ENCODE measurements at places on chromosomes 2 and 18.
A peak's percentile ranks its signal among the peaks of the same experiment; 100 is the strongest.

DNA sequence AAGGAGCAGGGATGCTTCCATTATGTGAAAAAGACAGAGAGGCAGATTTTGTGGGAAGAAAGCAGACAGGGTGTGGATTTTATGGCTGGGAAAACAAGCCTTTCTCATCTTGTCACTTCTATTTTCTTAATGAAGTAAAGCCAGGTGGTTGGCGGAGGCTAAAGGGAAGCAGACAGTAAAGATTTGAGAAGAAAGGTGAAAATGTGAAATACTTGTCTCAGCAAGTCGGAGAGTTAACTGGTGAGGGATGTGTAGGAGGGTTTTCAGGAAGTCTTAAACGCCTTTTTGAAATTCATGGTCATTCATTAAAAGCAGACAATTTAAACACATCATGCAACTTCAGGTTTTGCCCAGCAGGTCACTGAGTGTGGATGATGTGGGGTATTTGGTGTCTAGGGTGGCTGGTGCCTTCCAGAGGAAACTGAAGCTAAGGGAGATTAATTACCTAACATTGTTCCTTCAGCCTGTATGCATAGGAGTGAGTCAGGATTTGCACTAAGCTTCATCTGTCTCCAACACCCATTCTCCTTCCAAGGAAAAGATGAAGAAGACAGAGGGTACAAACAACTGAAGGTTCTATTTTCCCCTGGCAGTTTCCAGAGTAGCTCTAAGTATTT is 20.7 kb downstream of the SLC14A2 start:
- DNase-seq, result no peak

DNA sequence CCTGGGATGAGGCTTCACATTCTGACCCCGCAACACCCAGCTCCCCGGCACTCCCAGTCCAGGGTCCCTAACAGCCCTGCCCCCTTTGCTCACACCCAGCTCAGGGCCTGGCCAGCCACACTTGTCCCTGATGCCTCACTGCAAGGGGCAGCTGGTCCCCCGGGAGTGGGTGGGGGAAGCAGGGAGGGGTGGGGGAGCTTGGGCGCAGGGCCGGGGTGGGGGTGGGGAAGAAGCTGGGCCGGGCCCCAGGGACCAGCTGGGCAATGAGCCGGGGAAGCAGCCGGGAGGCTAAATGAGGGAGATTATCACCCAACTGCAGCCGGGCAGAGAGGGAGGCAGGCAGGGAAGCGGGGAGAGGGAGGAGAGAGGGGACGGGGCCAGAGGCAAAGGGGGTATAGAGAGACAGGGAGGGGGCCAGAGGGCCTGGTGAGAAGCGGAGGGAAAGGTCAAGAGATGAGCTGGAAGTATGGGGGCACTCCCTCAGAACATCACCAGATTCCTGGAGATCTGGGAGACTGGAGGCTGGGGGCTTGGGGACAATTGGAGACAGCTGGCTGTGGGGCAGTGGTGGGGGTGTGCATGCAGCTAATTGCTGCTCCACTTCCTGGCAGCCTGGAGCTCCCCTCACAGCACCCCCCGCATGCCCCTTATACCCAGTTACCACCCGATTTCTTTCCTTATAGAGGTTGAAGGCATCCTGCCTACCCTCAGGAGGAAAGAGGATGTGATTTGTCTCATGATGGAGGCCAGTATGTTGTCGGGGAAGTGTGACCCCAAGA is 2.5 kb upstream of the ASIC4 start:
- DNase-seq, result peak; percentile 43

DNA sequence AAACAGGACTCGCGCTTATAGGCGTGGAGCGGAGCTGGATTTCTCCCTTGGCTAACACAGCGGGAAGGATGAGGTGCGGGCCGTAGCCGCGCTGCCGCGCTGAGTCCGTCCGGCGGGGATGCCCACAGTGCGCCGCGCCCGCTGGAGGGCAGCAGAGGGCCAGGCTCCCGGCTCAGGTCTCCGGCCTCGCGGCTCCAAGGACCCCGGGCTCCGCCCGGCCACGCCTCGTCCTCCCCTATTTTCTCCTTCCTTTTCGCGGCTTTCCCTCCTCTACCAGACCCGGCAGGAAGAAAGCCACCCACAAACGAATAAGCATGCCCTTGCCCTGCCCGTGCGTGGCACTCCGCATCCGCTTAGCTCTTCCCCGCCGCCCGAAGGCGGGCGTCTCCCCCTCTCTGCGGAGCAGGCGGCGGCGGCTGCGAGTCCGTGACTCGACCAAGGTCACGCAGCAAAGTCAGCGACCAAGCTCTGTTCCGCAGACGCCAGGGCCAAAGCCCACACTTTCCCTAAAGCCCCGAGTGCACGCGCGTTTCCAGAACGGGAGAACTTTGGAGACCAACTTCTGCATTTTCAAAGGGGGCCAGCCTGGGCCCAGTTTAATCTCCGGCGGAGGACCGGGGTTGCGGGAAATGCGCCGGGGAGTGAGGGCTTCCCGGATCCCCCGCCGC is 48.5 kb downstream of the KCNIP3 start:
- DNase-seq, result peak; percentile 97

DNA sequence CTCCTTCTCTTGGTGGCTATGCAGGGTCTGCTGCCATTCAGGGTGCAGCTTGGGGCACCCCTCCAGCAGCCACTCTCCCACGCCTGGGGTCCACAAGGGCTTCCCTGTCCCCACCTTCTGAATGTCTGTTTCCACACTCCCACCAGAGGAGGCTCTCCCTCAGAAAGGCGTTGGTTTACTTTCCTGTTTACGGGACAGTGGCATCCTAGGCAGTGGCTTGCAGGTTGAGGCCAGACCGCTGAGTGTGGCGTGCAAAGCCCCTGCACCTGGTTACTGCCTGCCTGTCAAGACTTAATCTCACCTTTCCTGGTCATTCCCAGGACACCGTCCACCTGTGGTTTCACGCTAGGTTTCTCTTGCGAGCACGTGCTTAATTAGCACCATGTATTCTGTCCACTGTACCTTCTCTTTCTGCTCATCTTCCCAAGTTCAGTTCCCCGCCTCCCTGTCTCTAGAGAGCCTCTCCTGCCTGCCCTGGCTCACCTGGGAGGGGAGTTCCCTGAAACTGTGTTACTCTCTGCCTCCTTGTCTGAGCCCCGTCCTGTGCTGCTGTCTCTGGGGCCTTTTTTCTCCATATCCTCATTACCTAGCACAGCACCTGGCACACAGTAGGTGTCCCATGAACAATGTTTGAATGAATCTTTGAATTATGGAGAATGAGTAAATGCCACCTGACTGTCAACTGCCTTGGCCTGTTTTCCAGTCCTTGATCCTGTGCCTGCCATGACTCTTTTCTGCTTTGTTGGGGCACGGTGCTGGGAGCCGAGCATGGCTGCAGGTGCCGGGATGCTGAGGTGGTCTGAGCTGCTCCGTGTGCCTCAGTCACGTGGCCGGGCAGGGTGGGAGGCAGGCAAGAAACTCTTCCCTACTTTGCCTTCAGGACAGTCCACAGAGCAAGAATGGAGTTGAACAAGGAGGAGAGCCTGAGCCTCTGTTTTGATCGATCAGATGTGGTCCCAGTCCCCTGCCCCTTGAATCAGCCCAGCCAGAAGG is 56.4 kb downstream of the ARHGEF4 start:
- DNase-seq, result no peak

DNA sequence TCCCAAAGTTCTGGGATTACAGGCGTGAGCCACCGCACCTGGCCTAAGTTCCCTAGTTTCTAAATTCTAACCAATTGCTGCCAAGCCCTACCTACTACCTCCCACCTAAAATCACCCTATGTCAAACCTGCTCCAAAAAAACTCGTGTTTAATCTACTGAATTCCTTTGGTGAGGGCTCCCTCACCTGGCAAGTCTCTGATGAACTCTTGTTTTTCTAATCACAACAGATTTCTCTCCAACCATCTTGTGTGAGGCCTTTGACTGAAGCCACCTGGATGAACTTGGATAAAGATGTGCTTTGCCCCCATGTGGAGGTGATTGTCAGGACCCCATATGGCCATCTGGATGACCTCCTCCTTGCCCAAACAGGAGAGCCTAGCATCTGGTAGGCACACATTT is 17.4 kb upstream of the SLC35G4 start:
- no peak for DNase-seq

- no peak for DNase-seq
These were observed 274.5 kb downstream of the MYT1L start for GRCh38 chr2:2056531-2056930.

DNA sequence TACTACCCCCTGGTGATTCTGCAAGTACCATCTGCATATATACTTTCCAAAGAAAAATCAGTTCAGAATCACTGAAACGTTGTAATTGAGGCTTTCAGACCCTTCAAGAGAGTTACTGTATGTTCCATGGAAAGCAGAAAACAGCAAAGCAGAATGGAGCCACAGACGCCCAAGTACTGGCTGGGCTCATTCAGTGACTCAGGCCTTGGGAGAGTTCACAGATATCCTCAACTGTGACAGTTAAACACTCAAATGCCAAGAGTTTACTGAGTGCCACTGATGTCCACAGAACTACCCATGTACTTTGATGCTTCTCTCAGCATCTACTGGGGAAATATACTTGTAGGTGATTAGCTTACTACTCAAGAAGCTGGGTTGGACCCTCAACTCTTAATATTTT is 303.4 kb downstream of the TCF4 start:
- DNase-seq, result no peak

DNA sequence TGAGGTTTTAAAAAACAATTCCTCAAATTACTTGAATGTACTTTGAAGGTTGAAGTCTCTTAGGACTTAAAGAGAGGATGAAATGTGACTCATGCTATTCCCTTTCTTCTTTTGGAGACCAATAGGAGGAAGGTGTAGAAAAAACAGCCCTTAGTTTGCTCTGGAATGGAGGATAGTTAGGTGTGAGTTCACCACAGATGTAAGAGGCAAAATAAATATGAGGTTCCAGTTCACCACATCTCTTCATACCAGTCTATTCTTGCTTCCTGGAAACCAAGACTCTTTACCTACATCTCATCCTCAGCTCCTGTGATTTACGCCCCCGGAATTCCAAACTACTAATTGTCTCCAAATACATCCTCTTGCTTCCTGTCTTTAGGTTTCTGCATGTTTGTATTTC is 77.5 kb upstream of the TTC21B start:
- no peak for DNase-seq

DNA sequence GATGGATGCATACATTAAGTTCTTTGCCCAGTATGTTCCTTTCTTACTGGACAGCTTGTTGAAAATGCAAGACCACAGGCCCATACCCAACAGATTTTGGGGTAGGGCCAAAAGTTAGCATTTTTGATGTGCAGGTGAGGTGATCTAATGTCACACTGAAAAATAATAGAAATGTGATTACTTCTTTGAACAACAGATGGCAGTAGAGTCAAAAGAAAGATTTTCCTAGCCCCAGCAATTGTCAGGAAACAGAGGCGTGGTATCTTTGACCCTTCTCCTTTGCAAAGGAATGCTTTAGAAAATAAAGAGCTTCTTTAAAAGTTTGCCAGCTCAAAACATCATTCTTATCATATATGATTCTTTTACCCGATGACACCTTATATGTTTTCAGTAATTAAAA is 343.6 kb upstream of the SYT4 start:
- DNase-seq, result peak; percentile 33

DNA sequence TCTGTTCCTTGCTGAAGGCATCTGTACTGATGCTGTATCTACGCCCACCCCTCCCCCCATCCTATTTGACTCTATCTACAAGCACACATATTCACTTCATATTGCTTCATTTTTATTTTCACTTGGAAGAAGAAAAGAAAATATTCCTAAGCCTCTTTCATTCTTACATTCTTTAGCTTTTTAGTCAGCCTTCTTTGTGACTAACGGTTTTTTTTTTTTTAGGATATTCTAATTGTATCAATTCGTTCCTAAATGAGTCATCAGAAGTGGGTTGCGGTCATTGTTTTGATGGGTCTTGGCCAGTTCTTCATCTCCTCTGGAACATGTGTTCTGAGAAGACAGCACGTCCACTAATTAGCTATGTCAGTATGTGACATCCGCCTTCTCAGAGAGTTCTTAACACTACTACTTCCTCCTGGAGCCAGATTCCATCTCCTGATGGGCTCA is 88.7 kb downstream of the MYO1B start:
- DNase-seq, result peak; percentile 83

DNA sequence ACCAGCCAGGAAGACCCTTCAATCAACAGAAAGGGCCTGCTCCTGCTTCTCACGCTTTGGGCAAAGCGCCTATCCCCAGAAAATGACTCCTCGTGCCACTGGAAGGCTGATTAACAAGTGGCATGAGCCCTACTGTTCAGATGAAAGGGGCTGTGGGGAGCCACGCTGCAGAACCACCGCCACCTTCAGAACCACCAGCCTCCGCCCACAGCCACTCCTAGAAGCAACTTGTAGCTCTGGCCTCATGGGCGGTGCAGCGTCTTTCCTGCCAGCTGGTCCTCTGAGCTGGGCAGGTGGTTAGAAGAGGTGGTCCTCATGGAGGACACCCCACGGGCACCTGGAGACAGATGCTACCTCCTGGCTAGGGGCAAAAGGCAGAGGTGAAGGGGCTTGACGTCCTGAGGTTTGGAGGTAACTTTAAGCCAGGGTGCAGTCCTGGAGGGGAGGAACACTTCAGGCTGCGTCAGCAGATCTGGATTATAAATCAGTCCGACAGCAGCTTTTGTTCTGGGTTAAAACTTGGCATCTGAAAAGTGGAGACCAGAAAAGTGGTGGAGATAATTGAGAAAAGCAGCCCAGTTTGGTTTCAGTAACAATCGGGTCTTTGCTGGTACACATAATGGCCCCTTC is 861 bp upstream of the SEMA4C start:
- no peak for DNase-seq

- DNase-seq, result no peak
These were observed 116.9 kb downstream of the TMEM131 start for GRCh38 chr2:97878865-97879264.

DNA sequence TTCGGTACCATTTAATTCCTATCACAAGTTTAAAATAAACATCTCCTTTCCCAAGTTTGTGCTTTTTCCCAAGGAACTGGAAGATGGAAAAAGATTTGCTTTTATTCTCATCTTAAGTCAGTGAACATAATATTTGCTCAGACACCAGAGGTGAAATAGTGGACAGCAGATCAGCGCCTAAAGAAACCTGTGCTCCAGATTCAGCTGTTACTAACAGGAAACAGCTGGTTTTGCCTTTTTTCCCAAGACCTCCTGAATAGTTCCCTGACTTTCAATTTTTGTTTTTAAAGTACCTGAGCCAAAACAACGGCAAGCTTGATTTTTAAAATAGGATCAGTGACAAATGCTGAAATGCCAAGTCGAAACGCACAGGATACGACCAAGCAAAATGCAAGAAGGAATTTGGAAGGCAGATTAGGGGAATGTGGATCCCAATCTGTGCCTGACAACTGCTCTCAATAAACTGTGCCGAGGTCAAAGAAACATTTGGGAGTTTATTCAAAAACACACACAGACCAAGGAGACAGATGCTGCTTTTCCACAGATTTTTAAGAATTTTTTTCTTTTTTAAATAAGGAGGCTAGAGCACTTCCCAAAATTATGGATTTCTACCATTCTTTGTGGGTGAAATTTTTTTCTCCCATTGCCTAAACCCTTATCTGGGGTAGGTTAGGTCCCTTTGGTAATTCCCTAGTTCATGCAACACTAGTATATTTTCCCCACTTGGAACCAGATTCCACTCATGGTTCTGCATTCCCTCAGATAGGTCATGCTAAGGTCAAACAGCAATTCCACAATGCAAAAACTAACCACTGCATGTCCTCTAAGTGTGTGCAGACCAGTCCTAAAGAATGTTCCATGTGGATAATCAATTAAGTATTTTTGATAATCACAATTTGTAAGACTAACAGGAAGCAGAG is 121.5 kb upstream of the PDE1A start:
- peak; percentile 31 for DNase-seq
